NCI-H748 treated with DMSO at 0.1 percent for 48 hours (cell line): ENCODE measurements at places on chromosomes 6 and 20.

DNA sequence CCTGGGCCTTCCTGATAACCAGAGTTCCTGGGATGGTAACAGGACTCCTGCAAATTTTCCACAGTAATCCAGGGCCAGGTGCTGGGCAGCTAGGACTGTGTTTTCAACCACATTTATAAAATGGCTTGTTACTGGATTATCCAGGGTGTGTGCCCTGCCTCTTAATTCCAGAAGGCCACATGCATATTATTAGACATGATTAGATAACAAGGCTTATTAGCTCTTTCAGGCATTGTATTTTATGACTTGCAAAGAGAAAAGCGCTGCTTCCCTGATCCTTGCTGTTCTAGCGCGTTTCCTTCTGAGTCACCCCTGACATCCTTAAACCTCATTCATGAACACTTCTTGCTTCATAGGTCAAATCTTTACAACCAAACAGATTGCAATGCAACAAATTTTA, 208.6 kb downstream of the UST start:
- no peak for DNase-seq

GRCh38 chr20:19376451-19377229, 164.2 kb downstream of the SLC24A3 start:
- DNase-seq, result no peak

DNA sequence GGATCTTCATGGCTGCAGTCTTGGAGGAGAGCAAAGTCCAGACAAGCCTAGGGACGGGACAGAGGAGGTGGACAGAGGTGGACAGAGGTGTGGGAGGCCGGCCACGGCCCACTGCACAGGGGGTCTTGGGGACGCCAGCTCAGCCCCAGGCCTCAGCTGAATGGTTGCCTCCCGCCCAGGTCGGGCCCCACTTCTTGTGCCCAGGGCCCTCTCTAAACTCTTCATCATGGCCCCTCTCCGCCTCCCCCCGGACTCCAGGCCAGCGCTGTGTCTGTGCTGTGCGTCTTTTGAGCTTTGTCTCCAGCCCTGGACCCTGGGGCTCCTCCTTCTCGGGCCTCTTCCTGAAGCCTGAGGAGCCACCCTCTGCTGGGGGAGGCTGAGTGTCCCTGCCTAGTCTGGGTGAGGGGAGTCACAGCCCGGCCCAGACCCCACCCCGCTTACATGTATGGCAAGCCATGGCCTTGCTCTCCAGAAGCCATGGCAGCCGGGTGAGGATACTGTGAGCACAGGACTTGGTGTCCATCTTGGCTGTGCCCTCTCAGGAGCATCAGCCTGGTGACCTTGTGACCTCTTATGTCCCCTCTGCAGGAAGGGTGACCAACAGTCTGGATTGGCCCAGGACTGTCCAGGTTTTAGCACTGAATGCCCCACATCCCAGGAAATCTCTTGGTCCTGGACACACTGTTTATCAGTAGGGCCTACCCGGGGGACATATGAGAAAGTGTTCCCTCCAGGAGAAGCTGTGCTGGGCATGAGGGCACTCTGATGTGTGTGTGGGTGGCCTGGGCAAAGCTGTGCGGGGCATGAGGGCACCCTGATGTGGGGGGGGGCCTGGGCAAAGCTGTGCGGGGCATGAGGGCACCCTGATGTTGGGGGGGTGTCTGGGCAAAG, 9.4 kb upstream of the NPBWR2 start:
- DNase-seq, result no peak

- DNase-seq, result no peak
Measured at GRCh38 chr6:39553860-39554802, 171.1 kb downstream of the KIF6 start.

DNA sequence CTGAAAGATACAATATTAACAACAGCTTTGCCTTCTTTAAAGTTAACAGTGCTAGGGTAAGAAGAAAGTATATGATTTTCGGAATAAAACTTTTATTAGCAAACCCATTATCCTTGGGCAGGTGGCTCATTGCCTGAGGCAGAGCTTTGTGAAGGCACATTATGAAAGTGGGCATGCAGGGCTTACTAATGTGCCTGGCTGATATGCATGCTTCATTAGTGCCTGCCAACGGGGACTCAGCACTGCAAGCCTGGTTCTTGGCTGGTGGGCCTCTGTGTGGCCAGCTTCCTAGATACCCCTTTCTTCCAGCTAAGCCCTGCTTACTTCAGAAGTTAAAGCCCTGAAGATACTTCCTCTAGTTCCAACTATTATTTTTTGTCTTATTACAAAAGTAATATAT, 481.6 kb downstream of the ADGRB3 start:
- no peak for DNase-seq

DNA sequence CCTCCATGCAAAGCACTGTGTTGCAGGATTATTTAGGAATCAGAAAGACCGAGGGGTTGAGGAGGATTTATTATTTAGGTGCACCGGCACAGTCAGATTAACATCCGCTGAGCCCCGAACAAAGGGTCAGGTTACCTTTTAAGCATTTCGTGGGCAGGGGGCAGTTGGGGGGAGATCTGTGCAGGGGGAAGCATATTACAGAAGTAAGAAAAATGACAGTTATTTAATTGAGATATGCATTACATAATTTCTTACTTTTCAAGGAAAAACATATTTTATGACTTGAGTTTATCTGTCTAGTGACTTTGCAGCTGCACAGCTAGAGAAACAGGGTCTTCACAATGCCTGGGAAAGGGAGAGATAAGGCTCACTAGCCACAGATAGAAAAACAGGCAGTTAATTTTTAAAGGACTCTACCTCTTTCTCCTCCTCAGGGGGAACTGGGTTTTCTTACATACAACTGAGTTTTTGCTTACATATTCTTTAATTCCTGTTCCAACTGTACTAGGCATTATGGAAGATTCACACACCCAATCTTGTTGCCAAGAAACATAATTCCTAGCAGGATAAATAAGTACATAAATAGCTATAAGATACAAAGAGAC, 1.7 kb upstream of the HINT3 start:
- DNase-seq, result no peak

- DNase-seq, result no peak
Measured at GRCh38 chr20:58839991-58840747, 10.5 kb downstream of the GNAS-AS1 start.

DNA sequence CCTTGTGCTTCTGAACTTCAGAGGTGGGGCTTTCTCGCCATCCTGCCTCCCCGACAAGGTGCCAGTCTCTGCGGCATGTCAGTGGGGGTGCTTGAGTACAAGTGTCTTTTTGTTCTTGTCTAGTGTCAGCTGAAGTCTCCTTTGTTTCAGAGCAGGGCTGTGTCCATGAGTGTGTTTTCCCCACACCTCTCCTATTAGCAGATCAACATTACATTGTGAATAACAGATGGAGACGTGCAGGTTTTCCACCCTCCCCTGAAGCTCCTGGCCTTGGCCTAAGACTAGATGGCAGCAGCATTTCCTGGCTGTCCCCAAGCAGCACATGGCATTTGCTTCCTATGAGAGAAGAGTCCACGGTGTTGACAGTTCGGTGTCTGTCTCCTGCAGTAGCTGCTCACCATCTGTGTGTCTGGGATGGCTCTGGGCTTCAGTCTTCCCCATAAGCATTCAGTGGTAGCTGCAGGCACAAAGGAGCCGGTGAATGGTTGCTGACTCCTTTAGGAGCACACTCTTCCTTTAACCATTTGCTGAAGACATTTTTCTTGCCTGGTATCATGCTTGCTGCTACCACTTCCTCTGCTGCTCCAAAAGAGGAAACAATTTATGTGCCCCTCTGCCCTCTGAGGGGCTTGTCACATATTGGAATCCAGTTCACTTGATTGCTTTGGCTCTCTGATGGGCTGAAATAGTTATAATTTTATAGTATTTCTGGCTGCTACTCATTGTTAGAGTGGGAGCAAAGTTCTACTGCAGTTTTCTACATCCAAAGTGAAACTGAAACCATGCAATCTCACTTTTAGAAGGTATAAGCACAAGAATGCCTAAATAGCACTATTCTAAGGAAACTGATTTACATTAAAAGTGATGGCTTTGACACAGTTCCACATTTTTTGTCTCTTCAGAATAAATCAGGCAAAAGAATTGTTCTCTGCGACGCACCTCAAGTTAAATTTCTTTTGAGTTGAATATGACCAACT, 913.0 kb downstream of the C6orf118 start:
- peak; percentile 86 for DNase-seq

DNA sequence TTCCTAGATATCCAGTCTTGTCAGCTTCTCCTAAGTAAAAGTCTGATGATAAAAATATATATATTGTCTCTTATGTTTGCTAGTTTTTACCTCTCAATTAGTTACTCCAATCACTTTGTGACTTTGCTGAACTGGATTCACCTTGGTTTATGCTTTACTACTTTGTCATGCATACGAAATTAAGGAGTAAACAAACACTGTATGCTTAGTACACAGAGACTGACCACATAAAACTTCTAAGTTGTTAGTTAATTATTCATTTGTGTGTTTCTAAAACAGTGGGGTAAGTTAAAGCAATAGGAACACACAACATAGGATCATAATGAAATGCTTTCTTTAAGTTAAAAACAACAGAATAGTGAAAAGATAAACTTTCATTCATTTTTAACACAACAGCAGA, 877.3 kb upstream of the MAP3K7 start:
- DNase-seq, result no peak

- no peak for DNase-seq
Measured at GRCh38 chr20:57075603-57076002, 190.8 kb downstream of the BMP7 start.

DNA sequence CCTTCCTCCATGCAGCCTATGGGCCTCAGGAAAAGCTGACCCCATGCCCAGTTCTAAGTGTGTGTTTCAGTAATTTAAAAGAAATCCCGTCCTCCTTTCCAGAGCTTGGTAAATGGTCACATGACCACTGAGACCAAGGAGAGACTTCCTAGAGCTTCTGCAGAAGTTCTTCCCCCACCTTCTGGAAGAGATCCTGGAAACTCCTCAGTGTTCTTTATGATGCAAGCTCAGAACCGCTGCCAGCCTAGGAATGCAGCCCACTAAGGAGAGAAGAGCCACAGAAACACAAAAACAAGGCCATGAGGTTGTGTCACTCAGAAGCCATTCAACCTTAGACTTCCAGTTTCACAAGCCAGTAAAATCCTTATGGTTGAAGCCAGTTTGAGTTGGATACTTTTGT, 348.4 kb downstream of the TPBG start:
- no peak for DNase-seq

GRCh38 chr20:58629215-58629580, 21.9 kb upstream of the STX16 start:
- no peak for DNase-seq

DNA sequence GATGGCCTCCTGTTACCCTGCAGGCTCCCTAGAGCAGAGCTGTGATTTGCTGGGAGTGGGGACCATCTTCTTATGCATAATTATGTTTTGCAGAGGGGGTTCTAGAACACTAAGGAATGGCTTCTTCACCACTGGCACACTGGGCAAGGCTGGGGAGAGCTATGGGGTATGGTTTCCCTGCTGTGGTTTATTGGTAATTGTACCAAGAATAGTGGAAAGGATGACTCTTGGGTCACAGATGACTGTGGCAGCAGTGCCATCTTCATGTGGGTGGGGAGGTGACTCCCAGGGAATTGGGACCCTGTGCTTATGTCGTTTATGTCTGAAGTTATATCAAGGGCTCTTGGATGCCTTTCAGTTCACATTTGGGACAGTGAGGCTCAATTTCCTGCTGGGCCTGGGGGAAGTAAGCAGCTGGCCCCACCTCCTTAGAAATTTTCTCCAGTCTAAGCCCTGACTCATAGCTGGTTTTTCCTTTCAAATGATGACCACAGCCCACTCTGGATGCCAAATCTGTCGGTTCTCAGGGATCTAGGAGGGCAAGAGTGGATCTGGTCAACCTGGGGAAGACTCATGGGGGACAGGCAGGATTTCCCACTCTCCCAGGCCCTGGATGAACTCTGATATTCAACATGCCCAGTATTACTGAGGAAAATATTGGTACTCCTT, 230.8 kb downstream of the LRFN2 start:
- no peak for DNase-seq

DNA sequence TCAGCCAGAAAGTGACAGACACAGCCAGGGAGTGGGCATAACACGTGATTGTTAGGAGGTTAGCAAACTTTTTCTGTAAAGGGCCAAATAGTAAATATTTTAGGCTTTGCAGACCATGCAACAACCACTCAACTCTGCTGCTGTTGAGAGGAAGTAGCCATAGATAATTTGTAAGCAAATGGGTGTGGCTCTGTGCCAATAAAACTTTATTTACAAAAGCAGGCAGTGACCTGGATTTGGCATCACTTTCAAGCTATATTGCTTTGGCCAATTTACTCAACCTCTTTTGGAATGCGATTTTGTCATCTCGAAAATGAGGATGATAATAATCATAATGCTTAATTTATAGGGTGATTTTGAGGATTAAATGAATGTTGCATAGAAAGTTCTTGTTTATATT, 152.6 kb downstream of the TSHZ2 start:
- DNase-seq, result no peak

DNA sequence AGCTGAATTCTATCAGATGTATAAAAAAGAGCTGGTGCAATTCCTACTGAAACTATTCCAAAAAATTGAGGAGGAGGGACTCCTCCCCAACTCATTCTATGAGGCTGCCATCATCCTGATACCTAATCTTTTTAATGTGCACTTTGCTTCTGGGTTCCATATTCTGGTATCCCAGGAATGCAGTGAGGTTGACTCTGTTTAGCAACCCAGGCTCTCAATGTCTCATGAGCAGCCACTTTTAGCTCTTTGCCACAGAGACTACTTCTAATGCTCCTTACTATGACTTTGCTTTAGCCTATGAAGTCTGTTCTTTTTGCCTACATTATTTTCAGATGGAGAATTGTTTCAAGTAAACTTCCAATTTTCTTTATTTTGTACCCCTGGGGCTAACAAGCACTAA, 185.5 kb upstream of the NRSN1 start:
- no peak for DNase-seq

- no peak for DNase-seq
Measured at GRCh38 chr6:40163924-40164323, 229.7 kb upstream of the MOCS1 start.

GRCh38 chr6:27720607-27721580, 191.3 kb downstream of the OR2B2 start:
- DNase-seq, result no peak
